ENCODE measurements at places on chromosomes 11 and 22.

DNA sequence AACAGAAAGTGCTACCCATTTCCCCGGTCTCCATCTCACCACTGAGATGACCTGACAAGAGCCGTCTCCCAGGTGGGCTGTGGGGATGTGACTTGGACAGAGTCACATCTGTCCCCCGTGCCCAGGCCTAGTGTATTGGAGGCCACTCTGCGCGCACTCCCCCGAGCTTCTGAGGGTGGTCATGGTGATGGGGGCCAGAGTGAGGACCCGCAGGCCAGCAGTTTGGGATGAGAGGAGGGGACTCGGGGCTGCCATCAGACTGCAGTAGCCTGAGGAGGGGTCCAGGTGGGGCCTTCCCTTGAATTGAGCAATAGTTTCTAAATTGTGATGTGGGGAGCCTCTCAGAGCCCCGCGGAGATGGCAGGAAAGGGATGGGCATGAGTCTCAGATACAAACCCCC lies 852.6 kb downstream of the TBC1D22A start:
- DNase-seq = no peak

DNA sequence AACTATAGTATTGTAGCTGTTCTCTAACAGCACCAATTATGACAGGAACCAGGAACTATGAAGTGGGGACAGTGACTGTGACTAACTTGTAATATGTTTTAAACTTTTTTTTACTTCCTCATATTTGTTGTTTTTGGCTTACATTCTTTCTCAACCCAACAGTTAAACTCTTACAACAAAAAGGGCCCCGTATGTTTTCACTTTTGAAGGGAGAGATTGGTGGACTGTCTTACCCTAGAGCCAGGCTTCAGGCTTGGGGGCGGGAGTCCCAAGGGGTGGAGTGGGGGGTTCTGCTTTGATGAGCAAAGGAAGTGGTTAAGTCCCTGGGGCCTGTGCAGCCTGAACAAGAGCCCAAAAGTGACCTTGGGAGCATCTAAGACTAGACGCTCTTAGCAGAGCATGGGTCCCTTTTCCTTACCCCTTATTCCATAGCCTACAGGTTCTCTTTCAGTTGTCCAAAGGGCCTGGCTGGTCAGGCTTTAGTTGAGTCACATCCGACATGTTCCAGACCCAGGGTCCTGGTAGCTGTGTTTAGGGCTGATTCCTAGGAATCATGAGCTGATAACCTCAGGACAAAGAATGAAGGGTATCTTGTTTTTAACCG lies 38.8 kb downstream of the STIM1 start:
- peak; percentile 78 for DNase-seq

GRCh38 chr11:17551347-17552040 lies 4.4 kb downstream of the OTOG start:
- DNase-seq = no peak

DNA sequence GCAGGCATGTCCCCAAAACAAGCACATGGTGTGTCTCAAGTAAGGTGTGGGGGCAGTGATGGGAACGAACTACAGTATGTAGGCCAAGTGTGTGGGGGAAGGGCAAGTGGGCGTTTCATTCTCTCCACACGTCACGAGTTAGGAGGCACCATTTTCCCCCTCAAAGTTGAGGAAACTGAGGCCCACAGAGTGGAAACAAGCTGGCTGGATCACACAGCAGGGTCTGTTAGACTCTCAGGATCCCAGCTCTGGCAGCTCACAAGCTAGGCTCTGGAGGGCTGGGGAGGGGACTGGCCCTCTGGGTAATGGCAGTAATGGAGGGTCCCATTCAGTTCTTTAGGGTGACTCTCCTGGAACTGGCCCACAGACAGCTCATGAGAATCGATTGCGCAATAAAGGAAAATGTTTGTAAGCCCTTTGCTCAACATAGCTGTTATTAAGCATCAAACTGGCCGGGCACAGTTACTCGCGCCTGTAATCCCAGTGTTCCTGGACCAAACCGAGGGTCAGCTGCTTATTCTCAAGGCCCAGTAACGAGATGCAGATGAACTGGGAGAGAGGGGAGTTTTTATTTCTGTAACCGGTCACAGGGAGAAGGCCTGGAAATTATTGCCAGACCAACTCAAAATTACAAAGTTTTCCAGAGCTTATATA lies 24.1 kb upstream of the TUB start:
- peak; percentile 17 for DNase-seq

- DNase-seq = no peak
Measured at GRCh38 chr11:64347193-64347867, 7.3 kb downstream of the CCDC88B start.

DNA sequence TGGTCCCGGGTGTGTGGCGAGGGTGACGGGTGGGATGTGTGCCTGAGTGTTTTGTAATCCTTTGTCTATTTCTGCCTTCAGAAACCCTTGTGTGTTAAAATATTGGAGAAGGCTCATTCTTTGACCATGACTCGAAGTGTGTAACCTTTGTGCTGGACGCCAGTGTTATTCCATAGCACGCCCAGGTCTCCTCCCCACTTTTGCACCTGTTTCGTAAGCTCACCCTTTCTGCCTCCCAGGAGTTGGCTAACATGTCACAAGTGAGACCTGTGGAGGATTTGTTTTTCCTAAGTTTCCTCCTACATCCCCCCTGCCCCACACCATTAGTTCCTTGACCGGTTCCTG lies 382 bp downstream of the C11orf54 start:
- no peak for DNase-seq

- DNase-seq = no peak
Measured at GRCh38 chr11:125724125-125724524, 22.0 kb upstream of the PATE1 start.

- no peak for DNase-seq
Measured at GRCh38 chr11:66335531-66336233, 552 bp downstream of the RIN1 start.

DNA sequence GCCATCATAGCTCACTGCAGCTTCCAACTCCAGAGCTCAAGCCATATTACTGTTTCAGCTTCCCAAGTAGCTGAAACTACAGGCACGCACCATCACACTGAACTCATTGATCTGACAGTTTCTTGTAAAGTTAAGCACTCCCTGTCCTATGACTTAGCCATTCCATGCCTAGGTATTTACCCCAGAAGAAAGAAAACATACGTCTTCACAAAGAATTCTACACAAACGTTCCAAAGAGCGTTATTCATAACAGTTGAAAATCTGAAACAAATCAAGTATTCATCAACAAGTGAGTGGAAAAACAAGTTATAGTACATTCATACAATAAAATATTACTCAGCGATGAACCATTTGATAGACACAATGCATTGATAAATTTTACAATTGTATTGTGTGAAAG lies 7.8 kb upstream of the NLRP10 start:
- DNase-seq = no peak

DNA sequence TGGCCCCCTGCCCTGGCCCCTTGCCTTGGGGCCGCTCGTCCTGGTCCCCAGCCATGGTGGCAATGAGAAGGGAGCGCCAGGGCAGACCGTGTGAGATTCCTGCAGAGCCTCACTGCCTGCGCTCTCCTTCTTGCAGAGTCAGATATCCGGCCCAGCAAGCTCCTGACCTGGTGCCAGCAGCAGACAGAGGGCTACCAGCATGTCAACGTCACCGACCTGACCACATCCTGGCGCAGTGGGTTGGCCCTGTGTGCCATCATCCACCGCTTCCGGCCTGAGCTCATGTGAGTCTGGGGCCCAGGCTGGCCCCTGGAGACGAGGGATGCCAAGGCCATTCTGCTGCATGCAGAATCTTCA lies 114.1 kb downstream of the MICAL2 start:
- DNase-seq = peak; percentile 55

- no peak for DNase-seq
Measured at GRCh38 chr11:104320097-104320496, 156.2 kb upstream of the PDGFD start.

Data from inflammatory macrophage treated with lipopolysaccharide for 1 hour (primary cell).